ENCODE measurements at places on chromosomes 13 and 19.

DNA sequence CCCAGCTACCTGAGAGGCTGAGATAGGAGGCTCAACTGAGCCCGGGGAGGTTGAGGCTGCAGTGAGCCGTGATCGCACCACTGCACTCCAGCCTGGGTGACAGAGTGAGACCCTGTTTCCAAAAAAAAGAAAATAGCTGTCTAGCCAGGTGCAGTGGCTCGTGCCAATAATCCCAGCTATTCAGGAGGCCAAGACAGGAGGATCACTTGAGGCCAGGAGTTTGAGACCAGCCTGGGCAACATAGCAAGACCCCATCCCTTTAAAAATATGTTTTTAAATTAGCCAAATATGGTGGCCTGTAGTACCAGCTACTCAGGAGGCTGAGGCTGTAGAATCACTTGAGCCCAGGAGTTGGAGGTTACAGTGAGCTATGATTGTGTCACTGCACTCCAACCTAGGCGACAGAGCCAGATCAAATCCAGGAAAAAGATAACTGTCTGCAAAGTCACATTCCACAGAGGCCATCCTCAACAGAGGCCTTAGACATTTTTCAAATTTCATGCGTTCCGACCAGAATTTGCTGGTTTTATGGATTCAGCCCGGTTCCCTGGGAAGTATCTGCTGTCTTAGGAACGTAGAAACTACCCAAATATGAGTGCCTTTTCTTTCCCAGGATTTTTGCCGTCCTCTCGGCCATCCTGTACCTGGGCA lies 58.7 kb upstream of the USE1 start:
- DNase-seq = no peak

GRCh38 chr13:93338030-93338429 lies 111.4 kb downstream of the GPC6 start:
- no peak for DNase-seq

DNA sequence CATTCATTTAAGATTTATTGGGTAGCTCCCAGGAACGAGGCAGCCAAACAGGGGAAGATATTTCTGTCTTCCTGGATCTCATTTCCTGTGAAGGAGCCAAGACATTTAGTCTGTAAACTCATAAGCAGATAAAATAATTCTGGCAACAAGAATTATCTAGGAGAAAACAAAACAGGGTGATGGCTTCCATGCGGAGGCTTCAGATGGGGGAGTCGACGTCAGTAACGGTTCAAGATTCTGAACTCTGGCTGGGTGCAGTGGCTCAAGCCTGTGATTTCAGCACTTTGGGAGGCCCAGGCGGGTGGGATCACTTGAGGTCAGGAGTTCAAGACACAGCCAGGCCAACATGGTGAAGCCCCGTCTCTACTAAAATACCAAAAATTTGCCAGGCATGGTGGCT lies 1.3 kb downstream of the GNA15 start:
- no peak for DNase-seq

GRCh38 chr13:112815871-112816270 lies 126.0 kb downstream of the ATP11A start:
- DNase-seq = no peak

GRCh38 chr13:51619614-51620013 lies 35.4 kb downstream of the WDFY2 start:
- DNase-seq = no peak

GRCh38 chr13:24053519-24054251 lies 106.8 kb upstream of the SPATA13 start:
- DNase-seq = peak; percentile 66

GRCh38 chr13:52454459-52454819 lies 839 bp upstream of the CKAP2 start:
- DNase-seq = peak; percentile 80

DNA sequence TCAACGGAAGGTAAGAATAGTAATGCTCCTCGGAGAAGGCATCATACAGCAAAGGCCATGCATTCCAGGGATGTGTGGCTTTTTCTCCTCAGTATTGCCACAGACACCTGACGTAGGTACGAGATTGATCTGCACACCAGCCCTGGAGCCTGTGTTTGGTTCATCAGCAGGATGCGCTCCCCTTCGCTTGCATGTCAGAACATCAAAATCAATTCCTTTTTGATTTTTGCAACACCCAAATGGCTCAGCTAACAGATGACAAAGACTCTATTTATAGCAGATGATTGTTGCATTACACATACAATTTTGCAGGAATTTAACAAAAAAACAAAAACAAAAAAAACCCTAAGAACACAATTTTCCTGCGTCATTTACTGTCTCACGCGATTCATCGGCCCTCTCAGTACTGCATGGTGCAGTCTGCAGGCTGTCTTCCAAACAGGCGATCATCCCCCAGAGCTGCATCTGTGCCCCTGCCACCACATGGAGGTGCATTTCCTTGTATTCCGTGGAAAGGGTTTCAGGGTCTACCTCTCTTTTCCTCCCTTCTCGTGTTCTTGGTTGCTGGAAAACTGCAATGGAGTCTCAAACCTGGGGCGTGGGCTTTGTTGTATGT lies 207.3 kb downstream of the TEX29 start:
- DNase-seq = no peak

GRCh38 chr19:51356159-51356801 lies 9.9 kb downstream of the ETFB start:
- DNase-seq = no peak

- DNase-seq = no peak
Observed at GRCh38 chr19:15584541-15585115, 30.4 kb upstream of the CYP4F8 start.

GRCh38 chr19:17532116-17532515 lies 20.7 kb downstream of the PGLS start:
- DNase-seq = no peak

DNA sequence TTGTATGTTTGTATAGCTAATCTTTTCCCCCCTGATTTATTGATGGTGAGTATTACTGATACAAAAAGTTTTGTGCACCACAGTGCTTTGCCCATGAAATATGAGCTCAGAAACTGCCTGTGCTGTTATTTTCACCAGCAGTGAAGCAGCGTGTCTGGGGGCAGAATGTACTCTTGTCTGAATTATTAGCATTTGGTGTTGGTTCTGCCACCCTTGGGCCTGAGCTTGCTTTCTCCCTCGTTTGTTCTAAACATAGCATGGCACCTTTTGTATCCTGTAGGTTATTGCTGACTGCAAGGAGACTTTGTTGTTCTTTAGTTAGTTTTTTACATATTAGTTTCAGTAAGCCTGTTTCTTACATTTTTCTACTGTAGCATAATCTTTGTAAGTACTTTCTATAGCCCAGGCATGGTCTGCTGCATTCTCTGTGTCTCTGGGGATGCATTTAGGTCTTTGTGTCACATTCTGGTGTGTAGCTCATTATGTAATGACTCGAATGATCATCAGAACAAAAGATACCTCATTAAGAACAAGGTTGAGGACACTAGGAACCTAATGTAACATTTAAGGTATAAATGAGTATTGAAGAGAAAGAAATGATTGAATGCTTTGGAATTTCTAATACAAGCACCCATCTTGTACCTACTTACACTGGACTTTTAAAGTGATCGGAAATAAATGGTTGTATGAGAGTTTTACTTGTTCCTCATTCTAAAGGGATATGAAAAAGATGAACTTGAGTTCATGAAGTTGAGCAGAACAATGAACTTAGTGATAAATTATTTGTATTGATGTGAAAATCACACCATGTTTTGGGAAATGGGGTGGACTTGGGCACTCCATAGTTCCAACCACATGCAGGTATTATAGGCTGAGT lies 50.3 kb upstream of the GPI start:
- DNase-seq = no peak

DNA sequence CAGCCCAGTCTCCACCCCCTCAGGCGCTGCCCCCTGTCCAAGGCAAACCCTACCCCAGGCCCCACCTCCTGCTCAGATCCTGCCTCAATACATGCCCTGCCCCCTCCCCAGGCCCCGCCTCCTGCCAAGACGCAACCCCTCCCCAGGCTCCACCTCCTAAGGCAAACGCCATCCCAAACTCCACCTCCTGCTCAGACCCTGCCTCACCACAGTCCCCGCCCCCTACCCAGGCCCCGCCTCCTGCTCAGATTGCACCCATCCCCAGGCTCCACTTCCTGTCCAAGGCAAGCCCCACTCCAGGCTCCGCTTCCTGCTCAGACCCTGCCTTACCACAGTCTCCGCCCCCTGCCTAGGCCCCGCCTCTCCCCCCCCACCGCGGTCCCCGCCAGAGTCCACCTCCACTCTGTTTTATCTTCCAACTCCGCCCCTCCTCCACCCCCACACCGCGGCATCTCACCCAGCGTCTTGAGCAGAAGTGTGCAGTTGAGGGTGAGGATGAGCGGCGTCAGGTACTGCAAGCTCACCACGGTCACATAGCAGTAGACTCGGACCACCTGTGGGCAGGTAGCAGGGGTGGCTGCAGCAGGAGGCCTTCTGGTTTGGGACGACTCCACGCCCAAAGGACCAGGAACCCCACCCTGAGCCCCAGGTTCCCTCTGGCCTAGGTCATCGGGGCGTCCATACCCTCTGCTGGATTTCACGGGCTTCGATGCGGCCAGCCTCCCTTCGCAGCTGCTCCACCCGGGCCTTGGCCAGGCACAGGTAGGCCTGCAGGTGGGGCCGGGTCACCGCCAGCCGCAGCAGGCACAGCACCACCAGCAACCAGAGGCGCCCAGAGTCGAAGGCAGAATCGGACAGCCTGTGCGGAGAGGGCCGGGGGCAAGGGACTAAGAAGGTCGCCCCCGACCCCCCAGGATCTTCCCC lies 17.7 kb downstream of the TMEM161A start:
- DNase-seq = no peak

DNA sequence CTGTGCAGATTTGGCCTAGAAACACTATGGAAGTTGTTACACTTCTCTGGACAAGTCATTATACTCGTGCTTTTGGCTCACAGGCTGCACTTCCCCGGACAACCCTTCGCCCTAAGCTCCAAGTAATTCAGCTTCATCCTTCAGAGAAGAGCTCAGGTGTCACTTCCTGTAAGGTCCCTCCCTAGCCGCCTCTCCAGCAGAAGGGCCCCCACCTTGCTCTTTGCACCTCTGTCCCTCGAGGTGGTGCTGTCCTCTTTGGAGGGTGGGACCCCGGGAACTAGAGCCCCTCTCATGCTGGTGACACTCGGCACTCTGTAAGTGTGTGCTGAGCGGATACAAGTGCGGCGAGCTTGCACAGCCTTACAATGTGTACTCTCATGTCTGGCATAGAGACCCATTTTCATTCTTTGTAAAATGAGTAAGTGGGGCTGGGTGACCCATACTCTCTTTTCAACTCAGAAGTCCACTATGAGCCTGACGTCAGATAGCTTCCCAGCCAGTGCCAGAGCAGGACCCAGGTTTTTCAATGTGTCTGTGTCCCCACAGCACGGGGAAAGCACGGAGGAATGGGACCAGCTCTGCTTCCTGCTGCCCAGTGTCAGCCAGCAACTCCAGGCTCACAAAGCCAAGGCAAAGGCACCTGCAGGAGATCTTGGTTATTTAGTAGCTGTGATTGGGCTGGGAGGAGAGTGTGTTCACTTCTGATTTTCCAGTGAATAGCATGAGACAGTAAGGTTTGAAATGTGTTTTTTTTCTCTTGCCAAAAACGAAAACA lies 26.9 kb downstream of the CHAMP1 start:
- DNase-seq = no peak

DNA sequence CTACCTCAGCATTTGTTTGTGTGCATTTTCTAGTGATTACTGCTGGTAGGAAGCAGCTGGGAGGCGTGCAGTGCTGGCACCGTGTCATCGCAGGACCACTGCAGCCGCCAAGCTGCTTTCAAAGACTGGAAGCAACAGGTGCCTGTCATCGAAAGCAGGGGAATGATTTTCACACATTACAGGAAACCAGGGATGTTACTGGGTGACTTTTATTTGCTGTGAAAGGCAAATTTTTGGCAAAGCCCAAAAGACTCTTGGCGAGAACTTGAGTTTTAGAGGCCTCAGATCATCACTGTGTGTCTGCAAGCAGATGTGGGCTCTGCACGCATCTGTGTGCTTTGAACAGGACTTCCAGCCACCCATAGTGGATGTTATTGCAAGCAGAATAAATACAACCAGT lies 176.4 kb downstream of the FLT1 start:
- no peak for DNase-seq

- DNase-seq = no peak
Observed at GRCh38 chr13:83816081-83816480, 66.2 kb downstream of the SLITRK1 start.

DNA sequence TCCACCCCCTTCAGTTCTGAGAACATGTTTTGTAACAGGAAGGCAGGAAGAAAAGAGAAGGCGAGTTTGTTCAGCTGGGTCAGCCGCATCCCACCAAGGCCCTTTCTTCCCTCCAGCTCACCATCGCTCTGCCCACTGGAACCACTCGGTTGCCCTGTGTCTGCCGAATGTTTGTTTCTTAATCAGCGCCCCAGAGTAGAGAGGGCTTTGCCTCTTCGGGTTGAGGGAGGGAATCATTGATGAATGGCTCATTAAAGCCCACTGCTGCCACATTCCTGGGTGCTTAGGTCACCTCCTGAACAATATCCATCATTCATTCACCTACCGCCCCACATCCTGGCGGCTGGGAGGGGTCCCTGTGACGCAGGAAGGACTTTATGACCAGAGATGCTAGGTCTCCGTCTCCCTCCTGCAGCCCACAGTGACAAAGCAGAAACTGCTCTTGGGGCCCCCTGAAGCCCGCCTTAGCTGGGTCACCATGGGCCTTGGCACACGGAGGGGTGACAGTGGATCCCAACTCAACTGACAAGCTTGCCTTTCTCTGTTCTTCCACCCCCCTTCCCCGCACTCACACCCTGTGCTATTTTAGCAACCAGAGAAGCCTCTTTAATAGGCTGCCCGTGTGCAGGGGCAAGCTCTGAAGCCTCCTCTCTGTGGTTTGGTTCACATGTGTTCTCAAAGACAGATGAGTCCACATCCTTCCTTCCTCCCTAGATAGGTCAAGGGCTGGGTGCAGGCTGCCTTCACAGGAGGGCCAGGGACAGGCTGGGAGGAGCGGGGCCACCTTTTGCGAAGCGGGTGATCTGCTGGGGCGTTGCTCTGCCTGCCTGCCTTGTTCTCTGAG lies 46.2 kb downstream of the ACTN4 start:
- no peak for DNase-seq

DNA sequence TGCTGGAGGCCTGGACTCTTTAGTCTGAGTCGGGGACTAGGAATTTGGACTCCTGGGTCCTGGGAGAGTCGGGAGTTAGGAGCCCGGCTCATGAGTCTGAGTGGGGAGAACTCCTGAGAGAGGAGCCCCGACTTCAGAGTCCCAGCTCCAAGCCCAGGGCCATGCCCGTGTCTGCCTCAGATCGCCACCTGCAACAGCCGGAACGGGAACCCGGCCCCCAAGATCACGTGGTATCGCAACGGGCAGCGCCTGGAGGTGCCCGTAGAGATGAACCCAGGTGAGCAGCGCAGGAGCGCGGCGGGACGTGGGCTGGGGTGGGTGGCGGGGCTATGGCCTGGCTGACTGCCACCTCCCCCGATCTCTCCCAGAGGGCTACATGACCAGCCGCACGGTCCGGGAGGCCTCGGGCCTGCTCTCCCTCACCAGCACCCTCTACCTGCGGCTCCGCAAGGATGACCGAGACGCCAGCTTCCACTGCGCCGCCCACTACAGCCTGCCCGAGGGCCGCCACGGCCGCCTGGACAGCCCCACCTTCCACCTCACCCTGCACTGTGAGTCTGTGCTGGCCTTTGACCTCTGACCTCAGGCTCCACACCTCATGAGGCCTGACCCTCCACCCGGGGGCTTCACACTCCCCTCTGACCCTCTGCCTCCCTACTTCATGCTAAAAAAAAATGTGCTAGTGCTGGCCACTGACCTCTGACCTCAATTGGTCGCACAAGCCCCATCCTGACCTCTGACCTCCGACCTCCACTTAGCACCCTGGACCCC lies 4.4 kb downstream of the BCAM start:
- DNase-seq = no peak

GRCh38 chr19:42455621-42456081 lies 12.9 kb upstream of the CXCL17 start:
- no peak for DNase-seq
